ENCODE measurements at places on chromosomes 3 and 15.

DNA sequence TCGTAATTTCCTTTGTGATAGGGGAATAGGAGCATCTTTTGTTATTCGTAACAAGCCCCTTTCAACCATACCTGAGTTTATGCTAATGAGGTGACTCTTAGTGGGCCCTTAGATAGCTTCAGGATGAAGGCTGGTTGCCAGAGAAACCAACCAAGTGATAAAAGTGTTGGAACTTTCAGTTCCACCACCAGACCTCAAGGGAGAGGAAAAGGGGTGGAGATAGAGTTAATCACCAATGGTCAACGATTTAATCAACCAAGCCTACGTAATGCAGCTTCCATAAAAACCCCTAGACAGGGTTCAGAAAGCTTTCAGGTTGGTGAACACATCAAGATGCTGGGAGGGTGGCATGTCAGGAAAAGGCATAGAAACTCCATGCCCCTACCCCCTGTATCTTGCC lies 33.0 kb downstream of the HERC1 start:
- H3K27me3 ChIP-seq, result peaks cover 3% of the 10 kb centered on the region
- no peak overlapping the region for H3K27ac ChIP-seq
- peaks cover 7% of the 10 kb centered on the region for H3K36me3 ChIP-seq
- peaks cover 3% of the 10 kb centered on the region for H3K4me1 ChIP-seq
- no peak overlapping the region for H3K4me3 ChIP-seq

DNA sequence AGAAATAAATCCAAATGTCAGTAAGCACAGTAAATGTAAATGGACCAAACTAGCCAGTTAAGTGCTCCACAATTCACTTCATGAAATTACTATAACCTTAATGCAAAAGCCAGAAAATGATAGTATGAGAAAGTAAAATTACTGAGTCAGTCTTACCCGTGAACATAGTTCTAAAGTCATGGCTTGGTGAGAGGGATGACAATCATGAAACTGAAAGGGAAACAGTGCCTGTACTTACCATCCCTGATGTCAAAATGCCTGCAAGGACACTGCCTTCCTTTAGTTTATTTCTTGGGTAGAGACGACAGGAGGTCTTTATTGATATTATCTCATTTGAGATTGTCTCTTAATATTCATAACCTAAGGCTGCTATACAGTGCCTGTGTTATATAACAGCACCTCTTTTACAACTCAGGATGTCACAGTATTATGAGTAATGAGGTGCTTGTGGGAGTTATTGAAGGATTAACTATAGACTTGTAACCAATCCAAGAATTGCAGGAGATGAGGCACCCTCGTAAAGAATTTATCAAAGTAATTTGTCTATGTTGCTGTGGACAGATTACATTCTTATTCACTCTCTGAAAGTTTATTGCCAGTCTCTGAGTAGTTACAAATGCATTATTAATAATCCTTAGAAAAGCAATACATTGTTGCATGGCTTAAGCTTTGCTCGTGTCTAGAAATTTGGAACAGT lies 142.9 kb upstream of the BFSP2 start:
- DNase-seq, result no peak
- H3K27ac ChIP-seq, result no peak overlapping the region
- H3K27me3 ChIP-seq, result no peaks in the 10 kb centered on the region
- no peak overlapping the region for H3K4me3 ChIP-seq
- no peaks in the 10 kb centered on the region for H3K4me1 ChIP-seq

GRCh38 chr15:98390946-98391530 lies 257.3 kb upstream of the IGF1R start:
- peaks cover 4% of the 10 kb centered on the region for H3K27me3 ChIP-seq
- H3K27ac ChIP-seq, result no peak overlapping the region
- H3K4me3 ChIP-seq, result no peak overlapping the region
- H3K4me1 ChIP-seq, result no peaks in the 10 kb centered on the region

GRCh38 chr3:88773766-88774165 lies 333.7 kb upstream of the EPHA3 start:
- H3K4me1 ChIP-seq, result no peaks in the 10 kb centered on the region
- DNase-seq, result no peak
- H3K4me3 ChIP-seq, result no peak overlapping the region
- no peaks in the 10 kb centered on the region for H3K36me3 ChIP-seq

DNA sequence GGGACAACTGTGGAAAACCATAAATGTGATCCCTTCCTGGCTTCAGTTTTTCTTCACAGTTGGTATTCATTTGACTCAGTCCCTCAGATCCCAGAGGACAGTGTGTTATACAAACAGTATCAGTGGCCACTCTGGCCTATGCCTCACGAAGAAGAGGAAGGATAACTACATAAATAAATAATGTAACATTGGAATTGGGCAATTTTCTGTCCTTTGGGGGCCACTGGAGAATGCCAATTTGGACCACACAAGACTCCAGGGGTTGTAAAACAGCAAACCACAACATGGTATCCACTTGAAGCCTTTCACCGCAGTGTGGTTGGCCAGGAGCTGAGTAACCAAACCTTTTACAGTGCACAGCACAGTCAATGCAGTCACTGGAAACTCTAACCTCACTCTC lies 1077.0 kb downstream of the ROBO2 start:
- no peaks in the 10 kb centered on the region for H3K27me3 ChIP-seq
- no peaks in the 10 kb centered on the region for H3K4me1 ChIP-seq
- H3K27ac ChIP-seq, result no peak overlapping the region
- no peak overlapping the region for H3K4me3 ChIP-seq
- DNase-seq, result no peak

DNA sequence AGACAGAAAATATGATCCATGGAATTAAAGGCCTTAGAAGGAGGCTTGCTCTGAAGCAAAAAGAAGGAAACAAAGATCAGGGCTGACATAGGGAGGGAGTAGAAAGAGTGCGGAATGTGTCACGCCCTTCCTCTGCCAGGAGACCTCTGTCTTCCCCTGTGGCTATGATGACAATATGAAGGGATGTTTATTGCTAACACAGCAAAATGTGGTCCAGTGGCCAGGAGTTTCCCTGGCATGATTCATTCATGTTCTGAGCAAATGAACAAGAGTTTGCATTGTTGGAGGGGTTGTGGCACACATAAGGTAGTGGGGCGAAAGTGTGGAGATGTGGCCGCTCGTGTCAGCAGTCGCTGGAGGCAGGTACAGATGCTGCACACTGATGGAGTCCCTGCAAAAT lies 169.4 kb downstream of the SHQ1 start:
- H3K27ac ChIP-seq, result peak overlapping the region; percentile 69
- peaks cover 4% of the 10 kb centered on the region for H3K27me3 ChIP-seq
- peaks cover 30% of the 10 kb centered on the region for H3K4me1 ChIP-seq
- H3K4me3 ChIP-seq, result peak overlapping the region; percentile 8

DNA sequence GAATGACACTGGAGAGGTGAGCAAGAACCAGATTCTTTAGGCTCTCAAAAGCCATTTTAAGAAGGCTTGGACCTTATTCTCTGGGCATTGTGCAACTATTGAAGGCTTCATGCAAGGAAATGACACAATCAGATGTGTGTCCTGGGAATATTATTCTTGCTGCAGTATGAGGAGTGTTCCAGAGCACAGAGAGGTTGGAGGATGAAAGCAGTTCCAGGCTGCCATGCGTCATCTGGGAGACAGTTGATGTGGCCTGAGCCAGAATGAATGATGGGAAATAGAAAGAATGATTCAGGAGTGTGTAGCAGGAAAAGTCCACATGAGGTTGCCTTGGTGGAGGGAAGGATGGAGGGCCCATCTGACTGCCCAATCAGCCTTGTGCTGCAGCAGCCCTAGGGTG lies 123.1 kb downstream of the CHCHD6 start:
- H3K27ac ChIP-seq, result no peak overlapping the region
- no peaks in the 10 kb centered on the region for H3K4me1 ChIP-seq
- no peak for DNase-seq

DNA sequence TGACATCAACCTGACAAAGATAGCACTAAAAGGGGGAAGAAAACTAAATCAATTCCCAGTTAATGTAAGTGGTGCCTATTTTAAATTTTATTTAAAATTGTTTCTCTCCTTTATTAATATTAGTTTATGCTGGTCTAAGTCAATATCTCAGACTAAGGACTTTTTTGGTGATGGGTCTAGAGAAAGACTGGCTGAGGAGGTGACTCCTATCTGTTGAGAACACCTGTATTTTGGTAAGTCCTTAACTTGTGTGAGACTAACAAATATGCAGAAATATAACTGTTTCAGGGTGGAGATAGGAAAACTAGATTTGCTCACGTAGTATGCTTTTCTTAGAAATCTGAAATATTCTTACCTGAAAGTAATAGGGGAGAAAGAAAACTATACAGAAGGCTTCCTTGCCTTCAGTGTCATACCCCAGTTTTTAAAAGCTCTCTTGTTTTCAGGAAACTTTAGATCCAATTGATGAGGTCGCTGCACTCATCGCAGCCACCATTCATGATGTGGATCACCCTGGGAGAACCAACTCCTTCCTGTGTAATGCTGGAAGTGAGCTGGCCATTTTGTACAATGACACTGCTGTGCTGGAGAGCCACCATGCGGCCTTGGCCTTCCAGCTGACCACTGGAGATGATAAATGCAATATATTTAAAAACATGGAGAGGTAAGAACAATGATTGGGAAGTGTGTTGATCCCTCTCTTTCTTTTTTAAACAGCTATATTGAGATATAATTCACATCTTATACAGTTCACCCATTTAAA lies 138.9 kb downstream of the PDE8A start:
- peaks cover 16% of the 10 kb centered on the region for H3K36me3 ChIP-seq
- no peak overlapping the region for H3K27ac ChIP-seq
- DNase-seq, result no peak
- H3K4me1 ChIP-seq, result no peaks in the 10 kb centered on the region
- no peaks in the 10 kb centered on the region for H3K27me3 ChIP-seq

DNA sequence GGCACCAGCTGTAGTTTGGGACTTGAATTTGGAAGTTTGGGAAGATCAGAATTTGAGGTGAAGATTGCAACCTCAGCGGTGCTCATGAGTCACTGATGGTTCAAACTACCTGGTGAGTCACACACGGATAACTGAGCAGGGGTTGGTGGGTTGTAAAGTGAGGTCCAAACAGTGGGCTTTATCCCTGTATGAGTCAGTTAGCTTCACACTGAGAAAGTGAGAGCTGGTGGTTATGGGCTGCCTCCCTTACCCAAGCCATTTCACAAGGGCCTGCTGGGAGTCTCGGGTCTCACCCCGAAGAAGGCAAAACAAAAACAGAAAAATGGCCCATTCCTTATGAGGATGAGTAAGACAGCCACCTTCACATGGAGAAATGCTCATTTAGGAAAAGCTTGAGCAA lies 77.0 kb downstream of the ITGA11 start:
- no peak overlapping the region for H3K4me3 ChIP-seq
- H3K27me3 ChIP-seq, result peaks cover 4% of the 10 kb centered on the region

GRCh38 chr15:47718497-47719437 lies 1.5 kb downstream of the SEMA6D start:
- peak overlapping the region; percentile 93 for H3K27ac ChIP-seq
- DNase-seq, result peak; percentile 44
- peaks cover 38% of the 10 kb centered on the region for H3K4me1 ChIP-seq
- H3K36me3 ChIP-seq, result peaks cover 4% of the 10 kb centered on the region

- no peaks in the 10 kb centered on the region for H3K4me1 ChIP-seq
- H3K36me3 ChIP-seq, result no peaks in the 10 kb centered on the region
- no peaks in the 10 kb centered on the region for H3K27me3 ChIP-seq
- no peak for DNase-seq
- no peak overlapping the region for H3K4me3 ChIP-seq
These were observed 49.7 kb upstream of the FRMD4B start for GRCh38 chr3:69435274-69436265.

- H3K27me3 ChIP-seq, result no peaks in the 10 kb centered on the region
- no peak overlapping the region for H3K4me3 ChIP-seq
- H3K27ac ChIP-seq, result no peak overlapping the region
- DNase-seq, result no peak
- no peaks in the 10 kb centered on the region for H3K36me3 ChIP-seq
- no peaks in the 10 kb centered on the region for H3K4me1 ChIP-seq
These were observed 511.3 kb downstream of the DIPK2A start for GRCh38 chr3:144482876-144483275.

- no peak for DNase-seq
- H3K27me3 ChIP-seq, result peaks cover 6% of the 10 kb centered on the region
- no peak overlapping the region for H3K27ac ChIP-seq
- no peak overlapping the region for H3K4me3 ChIP-seq
- no peaks in the 10 kb centered on the region for H3K36me3 ChIP-seq
These were observed 92.6 kb downstream of the CHDH start for GRCh38 chr3:53753518-53754183.

GRCh38 chr3:131081224-131081623 lies 54.5 kb downstream of the NEK11 start:
- no peaks in the 10 kb centered on the region for H3K36me3 ChIP-seq
- peaks cover 33% of the 10 kb centered on the region for H3K4me1 ChIP-seq
- H3K27me3 ChIP-seq, result peaks cover 3% of the 10 kb centered on the region
- no peak for DNase-seq

- no peak for DNase-seq
- H3K27me3 ChIP-seq, result peaks cover 4% of the 10 kb centered on the region
- no peak overlapping the region for H3K27ac ChIP-seq
- no peaks in the 10 kb centered on the region for H3K36me3 ChIP-seq
These were observed 16.1 kb downstream of the BDH1 start for GRCh38 chr3:197539651-197540051.

GRCh38 chr15:44584162-44584749 lies 47.3 kb downstream of the EIF3J start:
- no peaks in the 10 kb centered on the region for H3K27me3 ChIP-seq
- H3K4me3 ChIP-seq, result no peak overlapping the region
- H3K4me1 ChIP-seq, result no peaks in the 10 kb centered on the region
- no peak overlapping the region for H3K27ac ChIP-seq
- DNase-seq, result peak; percentile 23

- no peak overlapping the region for H3K4me3 ChIP-seq
- H3K27me3 ChIP-seq, result no peaks in the 10 kb centered on the region
- no peaks in the 10 kb centered on the region for H3K36me3 ChIP-seq
- H3K4me1 ChIP-seq, result peaks cover 2% of the 10 kb centered on the region
These were observed 285.2 kb upstream of the MME start for GRCh38 chr3:154794814-154795445.

Data from glutamatergic neuron (in vitro differentiated cells).